H4 (cell line): ENCODE measurements at places on chromosomes 3 and 15. TPM values are rescaled to one million over a fixed set of nuclear protein-coding genes. Genes with fewer than 3 reads are reported as not detected.

Gene SH3GL3
- total RNA-seq: 0.99 and 2.0 TPM in 2 replicates

Gene ZIC1
- 20.8 and 34.1 TPM in 2 replicates for total RNA-seq

Gene SEC61A1
- 314 and 320 TPM in 2 replicates for total RNA-seq

Gene KLHL6
- total RNA-seq: not detected in 2 replicates

Gene ZNF80
- not detected in 2 replicates for total RNA-seq

Gene CDHR4
- total RNA-seq: not detected in 2 replicates

Gene CCDC39
- not detected in 2 replicates for total RNA-seq

Gene CLSTN2
- 3.9 and 4.1 TPM in 2 replicates for total RNA-seq

Gene IMPG2
- 0.06 and 0.08 TPM in 2 replicates for total RNA-seq

Gene ARRDC4
- total RNA-seq: 6.3 and 6.9 TPM in 2 replicates

Gene DPPA2
- not detected in 2 replicates for total RNA-seq
